Stimulated activated CD8-positive, alpha-beta memory T cell treated with anti-CD3 and anti-CD28 coated beads, Interleukin-2, amount 100 ng/mL, for 1 hour (primary cell): ENCODE measurements at places on chromosomes 2 and 18.

DNA sequence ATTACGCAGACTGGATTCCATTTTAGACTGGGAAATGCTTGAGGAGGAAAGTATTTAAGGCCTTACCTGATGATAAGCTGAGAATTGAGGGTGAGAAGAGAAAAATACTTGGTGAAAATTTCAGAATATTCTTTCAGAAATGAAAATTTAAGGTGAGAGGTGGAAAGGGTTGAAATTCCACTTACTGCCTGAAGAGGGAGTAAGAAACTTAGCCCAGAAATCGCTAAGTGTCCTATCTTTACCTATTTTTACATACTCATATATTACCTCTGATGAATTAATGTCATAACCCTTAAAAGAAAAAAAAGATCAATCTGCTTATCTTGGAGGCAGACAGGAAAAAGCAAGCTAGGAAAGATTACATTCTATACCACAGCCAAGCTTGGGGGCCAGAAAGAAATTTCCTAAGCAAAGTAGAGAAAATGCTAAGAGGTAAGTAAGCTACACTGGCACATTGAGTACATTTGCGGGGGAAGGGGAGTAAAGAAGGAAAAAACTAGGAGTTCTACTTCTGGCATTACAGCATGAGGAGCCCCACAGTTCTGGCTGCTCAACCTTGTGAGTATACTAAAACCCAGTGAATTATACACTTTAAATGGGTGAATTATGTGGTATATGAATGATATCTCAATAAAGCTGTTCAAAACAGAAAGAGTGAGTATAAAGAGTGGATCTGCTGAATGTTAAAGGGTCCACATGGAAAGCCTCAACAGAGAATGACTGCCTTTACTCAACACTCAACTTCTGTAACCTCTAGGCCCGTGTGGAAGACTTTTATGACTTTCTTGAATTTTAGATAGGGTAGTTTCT, 33.8 kb downstream of the SMC6 start:
- no peak for DNase-seq

- no peak for DNase-seq
Measured at GRCh38 chr18:26438980-26439379, 109.4 kb downstream of the KCTD1 start.

DNA sequence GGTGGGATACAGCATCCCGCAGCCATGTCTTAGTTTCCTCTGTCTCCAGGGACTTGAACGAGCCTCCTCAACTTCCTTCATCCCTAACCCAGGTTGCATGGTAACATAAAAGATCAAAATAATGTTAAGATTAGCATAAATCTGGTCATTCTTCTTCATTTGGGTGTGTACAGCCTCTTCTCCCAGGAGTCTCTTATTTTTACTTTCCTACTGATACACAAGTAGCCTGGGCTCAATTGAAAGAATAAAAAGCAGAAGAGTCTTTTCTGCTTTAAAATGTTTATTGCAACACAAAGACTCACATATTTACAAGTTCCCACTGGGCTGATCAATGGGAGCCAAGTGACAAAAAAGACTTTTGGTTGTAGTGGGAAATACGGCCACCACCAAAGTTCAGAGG, 137.9 kb upstream of the PID1 start:
- no peak for DNase-seq

GRCh38 chr18:77919923-77920322, 670.3 kb downstream of the GALR1 start:
- no peak for DNase-seq

GRCh38 chr2:110983133-110983532, 137.6 kb upstream of the BCL2L11 start:
- no peak for DNase-seq

- peak; percentile 73 for DNase-seq
Measured at GRCh38 chr2:201257956-201258665, 2.2 kb upstream of the CASP8 start.

- no peak for DNase-seq
Measured at GRCh38 chr2:228532233-228532632, 350.7 kb upstream of the SPHKAP start.
